ENCODE measurements at places on chromosomes 16 and 17.

- peak; percentile 5 for DNase-seq
Observed at GRCh38 chr17:28926786-28927185, 23.9 kb upstream of the DHRS13 start.

- peak; percentile 94 for DNase-seq
Observed at GRCh38 chr17:21282231-21282630, 2.3 kb upstream of the MAP2K3 start.

DNA sequence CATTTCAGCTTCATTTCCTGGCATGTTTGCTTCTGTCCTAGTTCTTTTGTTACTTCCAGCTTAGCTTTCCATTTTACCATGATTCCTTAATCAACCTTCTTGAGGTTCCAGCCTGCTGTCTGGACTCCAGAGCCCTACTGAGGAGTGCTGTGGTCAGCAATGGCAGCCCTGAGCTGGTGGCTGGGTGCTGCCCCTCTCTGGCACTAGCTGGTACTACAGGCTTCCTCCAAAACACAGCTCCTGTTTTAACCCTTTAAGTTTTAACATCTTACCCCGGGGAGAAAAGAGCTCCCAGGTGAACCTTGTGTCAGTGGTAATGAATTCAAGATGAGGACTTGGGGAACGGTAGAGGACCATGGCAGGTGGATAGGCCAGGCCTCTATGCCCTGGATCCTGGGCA is 395.5 kb downstream of the TMEM114 start:
- DNase-seq, result no peak

DNA sequence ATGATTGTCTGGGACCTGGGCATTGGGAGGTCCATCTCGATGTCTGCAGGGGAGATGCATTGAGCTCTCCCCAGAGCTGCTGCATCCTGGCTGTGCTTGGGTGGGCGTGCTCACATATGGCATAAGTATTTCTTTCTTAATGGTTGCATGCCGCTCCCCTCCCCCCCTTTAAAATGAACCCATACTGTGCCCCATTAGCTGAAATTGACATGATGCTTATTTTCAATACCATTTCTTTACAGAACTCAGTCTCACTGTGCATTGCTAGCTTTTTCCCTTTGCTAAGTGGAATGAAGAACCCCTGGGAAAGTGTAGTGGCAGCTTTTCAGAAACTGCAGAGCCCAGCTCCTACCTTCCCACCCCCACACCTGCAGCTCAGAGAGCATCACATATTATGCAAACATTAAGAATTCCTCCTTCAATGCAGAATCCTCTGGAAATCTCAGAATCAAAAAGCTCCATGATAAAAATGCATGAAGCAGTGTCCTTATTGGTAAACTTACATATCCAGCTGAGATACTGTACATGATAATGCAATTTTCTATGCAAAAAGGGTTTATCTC is 56.4 kb downstream of the HS3ST4 start:
- DNase-seq, result no peak

GRCh38 chr17:34364751-34365150 is 1.7 kb upstream of the CCL1 start:
- no peak for DNase-seq

DNA sequence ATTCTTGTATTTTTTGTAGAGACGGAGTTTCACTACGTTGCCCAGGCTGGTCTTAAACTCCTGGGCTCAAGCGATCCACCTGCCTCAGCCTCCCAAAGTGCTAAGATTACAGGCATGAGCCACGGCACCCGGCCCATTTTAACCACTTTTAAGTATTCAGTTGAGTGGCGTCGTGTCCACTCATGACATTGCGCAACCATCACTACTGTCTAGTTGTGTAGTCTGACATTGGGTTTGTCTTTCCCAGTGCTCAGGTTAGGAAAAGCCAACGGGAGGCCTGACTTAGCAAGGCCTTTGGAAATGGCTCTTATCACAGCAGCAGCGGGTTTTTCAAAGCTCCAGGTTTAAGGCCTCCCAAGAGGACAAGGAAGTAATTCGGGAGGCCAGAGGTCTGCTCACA is 58.7 kb downstream of the LITAF start:
- no peak for DNase-seq

DNA sequence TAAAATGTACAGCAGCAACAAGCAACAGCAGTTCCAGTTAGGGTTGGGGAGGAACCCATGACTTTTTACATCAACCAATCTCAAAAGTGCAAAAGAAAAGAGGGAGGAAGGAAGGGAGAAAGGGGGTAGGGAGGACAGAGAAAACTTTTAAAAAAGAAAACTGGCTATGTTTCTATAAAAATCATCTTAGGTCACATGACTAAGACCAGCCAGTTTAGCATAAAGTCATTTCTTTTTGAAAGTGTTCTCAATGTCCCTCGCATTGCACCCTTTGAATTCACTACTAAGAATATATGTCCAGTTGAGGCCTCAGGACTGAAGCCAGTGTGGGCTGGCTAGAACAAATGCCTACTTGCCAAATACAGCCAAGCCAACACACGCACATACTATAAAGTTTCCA is 28.9 kb downstream of the DCUN1D3 start:
- DNase-seq, result no peak

- no peak for DNase-seq
Observed at GRCh38 chr16:19722269-19722952, 4.3 kb downstream of the IQCK start.

DNA sequence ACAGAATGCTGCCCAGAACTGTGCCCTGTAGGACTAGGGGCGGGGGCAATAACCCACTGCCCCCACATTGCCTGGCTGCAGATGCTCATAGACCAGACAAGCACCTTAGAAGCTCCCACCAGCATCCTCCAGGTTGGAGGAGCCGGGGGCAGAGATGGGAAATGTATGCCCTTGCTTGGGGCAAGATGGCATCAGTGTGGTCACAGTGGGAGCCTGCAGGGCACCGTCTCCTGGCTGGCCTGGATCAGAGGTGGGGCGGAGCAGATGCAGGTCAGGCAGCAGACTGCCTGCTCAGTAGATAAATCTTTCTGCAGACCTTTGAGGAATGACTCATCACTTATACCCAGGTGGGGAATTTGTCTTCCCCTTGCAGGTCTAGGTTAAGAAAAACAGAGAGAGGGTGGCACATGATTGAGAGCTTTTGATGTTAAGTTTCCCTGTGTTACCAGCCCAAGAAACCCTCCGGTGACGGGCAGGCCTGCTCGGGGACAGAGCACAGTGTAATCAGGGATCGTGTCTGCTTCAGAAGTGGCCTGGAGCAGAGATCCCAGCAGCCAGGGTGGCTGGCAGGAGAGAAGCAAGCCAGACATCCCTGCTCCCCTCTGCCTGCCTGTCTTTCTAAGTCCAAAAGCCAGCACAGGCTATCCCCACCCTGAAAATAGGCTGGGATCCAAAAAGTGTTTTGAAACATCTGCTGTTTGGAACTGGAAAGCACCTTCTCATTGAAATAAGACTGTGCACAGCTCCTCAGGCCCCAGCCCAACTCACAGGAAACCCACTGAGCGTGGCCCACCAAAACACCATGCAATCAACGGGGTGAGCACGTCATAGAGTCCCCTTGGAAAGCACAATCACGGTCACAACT is 50.7 kb upstream of the RPL38 start:
- DNase-seq, result no peak

- peak; percentile 41 for DNase-seq
Observed at GRCh38 chr17:49987681-49988441, 7.2 kb downstream of the DLX3 start.

DNA sequence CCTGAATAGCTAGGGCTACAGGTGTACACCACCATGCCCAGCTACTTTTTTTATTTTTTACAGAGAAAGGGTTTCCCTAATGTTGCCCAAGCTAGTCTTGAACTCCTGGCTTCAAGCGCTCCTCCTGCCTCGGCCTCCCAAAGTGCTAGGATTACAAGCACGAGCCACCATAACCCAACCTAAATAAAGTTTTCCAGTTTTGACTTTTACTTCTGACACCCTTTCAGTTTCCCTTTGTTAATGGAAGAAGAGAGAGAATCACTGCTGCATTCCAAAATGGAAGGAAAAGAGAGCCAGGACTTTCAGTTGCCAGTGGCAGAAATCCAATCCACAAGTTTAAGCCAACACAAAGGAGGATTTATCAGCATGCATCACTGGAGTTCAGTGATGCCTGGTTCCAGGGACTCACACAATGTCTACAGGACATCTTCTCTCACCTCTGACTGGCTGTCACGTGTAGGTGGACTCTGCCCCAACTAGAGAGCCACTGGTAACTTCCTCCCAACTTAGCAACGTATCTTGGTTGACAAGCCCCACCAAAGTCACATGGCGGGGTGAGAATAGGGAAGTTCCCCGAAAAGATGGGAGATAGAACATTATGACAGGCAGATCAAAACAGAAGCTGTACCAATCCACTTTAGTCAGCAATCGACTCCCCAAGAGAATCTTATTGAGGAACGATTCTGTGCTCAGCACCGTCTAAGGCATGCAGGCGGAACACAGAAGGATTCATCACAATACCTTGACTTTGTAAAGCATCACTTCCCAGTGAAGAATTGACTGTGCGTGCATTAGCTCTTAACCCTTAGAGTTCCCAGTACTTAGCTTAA is 46.5 kb downstream of the GAS7 start:
- peak; percentile 29 for DNase-seq

GRCh38 chr16:85124636-85125346 is 12.5 kb upstream of the CIBAR2 start:
- DNase-seq, result no peak

DNA sequence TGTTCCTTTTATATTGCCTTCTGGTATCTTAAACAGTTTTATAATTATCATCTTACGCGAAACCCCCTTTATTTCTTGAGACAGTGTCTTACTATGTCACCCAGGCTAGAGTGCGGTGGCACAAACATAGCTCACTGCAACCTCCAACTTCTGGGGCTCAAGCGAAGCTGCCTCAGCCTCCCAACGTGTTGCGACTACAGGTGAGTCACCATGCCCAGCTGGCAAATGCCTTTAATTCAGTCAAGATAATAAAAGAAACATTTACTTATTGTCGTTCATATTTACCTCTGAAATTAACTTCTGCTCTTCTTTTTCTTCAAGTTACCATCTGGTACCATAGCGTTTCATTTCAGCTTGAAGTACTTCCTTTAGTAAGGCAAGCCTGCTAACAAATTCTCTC is 43.9 kb downstream of the FBXL20 start:
- no peak for DNase-seq

- DNase-seq, result peak; percentile 97
Observed at GRCh38 chr17:78822552-78822951, 18.1 kb downstream of the USP36 start.

DNA sequence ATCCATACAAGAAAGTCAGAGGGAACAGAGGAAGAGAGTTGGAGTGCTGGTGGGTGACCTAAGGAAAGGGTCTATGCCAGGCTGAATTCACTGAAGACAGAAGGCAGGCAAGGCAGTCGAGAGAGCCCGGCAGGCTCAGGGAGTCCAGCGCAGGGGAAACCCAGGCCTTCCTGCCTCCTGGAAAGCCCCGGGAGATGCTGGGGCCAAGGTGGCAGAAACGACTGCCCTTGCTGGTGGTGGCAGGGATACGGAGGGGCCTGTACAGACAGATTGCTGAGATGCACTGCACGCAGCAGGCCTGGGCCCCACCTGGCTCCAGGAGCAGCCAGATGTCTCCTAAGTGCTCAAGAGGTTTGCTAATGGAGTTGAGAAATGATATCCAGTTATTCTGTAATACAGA is 59.8 kb downstream of the GTF3C1 start:
- DNase-seq, result no peak

DNA sequence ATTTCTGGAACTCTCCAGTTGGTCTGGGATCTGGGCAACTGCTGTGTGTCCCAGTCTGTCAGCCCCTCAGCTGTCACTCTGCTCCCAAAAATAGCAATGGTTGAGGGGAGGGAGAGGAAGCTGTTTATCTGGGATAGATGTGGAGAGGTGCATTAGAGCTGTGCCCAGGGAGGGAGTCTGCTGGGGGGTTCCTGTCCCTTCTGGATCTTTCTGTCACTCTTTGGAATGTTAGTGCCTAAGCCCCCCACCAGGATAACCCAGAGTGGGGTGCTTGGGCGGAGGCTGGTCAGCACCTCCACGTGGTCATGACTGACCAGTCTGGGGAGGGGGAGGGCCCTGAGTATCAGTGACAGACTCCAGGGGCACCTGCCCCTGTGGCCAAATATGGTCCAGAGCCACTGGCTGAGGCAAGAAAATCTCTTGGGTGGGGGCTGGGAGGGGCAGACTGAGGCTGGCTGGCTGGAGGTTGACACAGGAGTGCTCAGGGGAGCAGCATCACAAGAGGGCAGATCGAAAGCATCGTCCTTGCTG is at the start of gene UNC45B:
Gene UNC45B (plus strand): TSS at position 443 of the 531 bp plus-strand sequence. CDS start 447 bp downstream, outside the sequence.
- DNase-seq, result no peak

DNA sequence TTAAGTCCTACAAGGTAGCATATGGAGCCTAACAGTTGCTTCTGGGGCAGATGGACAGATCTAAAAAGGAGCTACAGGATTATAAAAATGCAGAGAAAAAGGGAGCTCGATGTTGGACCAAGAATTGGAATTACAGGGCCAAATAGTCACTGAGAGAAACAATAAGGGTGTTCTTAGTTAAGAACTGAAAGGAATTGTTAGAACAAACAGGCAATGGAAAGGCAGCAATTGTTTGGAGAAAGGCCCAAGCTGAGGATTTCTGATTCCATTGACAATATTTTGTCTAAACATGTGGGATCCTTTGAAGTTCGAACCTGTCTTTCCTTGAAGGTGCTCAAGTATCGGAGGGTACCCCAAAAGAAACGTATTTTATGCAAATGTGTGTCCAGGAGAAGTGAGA is 513.6 kb upstream of the CDH8 start:
- DNase-seq, result no peak

DNA sequence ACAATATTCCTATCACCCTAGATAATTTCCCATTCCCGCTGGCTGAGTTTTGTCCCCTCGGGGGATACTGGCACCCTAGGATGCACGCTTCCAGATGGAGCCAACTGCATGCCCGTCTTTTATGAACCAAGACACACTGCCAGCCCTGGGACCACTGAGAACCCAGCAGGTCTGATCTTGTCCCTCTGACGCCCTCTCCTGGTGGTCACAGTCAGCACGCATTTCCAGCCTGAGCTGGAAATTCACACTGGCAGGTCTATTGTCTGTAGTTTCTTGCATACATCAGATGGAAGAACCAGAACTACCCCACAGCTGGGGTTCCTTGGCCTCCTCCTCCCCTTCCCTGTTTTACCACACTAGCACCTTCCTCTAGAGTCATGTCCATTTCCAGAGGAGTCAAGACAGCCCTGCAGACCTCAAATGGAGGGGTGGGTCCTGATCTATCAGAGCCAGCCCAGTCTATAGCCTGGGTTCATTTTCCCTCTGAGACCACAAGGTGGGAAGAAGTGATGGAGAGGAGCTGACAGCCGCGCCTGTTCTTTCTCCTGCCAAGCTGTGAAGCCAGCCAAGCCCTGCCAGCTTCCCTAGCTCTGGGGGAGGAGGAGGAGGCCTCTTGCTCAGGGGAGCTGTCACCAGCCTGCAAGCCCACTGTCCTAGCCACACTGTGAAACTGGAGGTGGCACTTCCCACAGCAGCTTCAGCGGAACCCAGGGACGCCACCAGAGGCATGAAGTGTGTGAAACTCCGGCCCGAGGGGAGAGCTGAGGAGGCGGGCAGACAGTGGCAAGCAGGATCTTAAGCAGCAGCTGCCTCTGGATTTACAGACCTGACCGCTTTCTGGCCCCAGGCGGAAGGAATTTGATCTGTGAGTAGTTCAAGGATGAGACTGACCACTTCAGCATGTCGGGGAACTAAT is 29.3 kb downstream of the MXRA7 start:
- DNase-seq, result peak; percentile 70

Data from RPMI7951 (cell line).